Effector memory CD4-positive, alpha-beta T cell (primary cell): ENCODE measurements at places on chromosomes 2 and 18.
A peak's percentile ranks its signal among the peaks of the same experiment; 100 is the strongest.

DNA sequence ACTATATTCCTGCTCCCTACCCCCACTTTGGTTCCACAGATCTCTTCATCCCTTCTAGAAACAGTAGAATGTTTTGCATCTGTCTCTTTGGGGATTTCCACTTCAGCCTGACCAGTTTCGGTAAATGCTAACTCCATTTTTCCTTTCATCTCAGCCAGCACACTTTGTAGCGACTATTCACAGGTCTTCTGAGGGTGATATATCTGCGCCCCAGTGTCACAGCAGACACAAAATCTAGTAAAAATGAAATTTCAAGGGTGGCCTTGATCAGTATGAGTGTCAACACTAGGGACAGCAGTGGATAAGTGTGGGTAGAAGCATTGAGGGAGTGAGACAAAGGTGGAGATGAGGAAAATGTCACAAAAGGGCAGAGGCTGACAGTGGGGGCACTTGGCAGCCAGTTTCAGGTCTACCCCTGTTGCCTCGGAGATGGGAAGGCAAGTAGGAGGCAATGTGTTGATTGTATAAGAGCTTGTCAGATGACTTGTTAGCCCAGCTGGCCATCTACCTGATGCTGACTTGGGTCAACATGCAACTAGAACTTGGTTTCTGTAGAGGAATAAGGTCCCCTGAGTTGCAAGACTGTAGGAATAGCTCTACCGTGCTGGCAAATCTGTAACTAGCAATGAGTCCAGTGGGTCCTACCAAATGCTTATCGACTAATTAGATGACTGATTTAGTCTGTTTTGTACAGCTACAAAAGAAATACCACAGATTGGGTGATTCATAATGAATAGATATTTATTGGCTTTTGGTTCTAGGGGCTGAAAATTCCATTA, 60.7 kb downstream of the CXCR4 start:
- no peak for DNase-seq

GRCh38 chr18:33232318-33232626, 208.2 kb downstream of the CCDC178 start:
- no peak for DNase-seq

GRCh38 chr18:8176109-8176508, 433.1 kb upstream of the RAB12 start:
- no peak for DNase-seq

- no peak for DNase-seq
Observed at GRCh38 chr18:21571772-21572171, 28.7 kb downstream of the ESCO1 start.

DNA sequence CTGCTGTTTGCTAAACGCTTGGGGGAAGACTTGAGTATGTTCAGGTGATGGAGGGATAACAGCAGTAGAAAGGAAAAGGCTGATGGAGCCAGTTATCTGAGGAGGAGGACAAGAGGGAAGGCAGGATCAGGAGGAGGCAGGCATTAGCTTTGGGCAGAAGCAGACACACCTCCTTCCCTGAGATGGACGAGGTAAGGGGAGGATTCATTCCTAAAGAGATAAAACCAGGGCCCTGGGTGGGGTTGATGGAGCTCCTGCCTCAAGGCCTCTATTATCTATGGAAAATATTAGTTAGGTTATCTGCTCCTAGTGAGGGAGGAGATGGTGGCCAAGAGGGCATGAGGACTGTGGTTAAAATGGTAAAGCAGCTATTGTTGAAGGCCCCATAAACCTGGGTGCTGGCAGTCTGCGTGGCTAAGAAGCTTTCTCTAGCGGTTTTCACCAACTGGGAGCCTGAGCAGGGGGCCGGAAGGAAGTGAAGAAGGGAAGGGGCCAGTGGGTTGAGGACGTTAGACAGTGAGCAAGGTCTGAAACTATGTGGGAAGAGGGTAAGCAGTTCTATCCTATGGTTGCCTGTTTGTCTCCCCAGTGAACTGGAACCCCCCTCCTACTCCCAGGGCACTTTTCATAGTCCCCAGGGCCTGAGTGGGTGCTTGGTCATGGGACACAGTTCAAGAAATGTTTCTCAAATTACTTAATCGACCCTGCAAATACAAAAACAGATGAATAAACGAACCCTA, 56.6 kb upstream of the HK2 start:
- DNase-seq = no peak

- no peak for DNase-seq
Observed at GRCh38 chr2:239500574-239501550, 100.0 kb upstream of the HDAC4 start.

- no peak for DNase-seq
Observed at GRCh38 chr2:207123335-207123744, 42.4 kb downstream of the KLF7 start.

GRCh38 chr2:12440731-12441130, 276.0 kb upstream of the TRIB2 start:
- no peak for DNase-seq

DNA sequence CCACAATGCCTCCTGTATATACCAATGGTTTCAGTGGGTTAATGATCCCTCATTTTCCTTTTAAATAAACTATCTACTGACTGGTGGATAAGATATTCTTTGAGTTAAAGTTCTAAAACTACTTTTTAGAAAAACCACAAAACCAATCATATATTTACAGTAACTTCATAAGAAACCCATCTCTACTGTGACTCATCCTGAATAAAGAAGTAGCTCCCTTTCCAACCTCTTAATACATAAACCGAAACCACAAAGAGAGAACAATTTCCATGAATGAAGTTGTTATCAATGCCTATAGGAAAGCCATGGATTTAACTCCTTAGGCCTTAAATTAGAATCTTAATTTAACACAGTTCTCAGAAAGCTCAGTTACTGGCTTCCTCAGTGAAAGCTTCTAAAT, 227.0 kb upstream of the SMAD7 start:
- no peak for DNase-seq

DNA sequence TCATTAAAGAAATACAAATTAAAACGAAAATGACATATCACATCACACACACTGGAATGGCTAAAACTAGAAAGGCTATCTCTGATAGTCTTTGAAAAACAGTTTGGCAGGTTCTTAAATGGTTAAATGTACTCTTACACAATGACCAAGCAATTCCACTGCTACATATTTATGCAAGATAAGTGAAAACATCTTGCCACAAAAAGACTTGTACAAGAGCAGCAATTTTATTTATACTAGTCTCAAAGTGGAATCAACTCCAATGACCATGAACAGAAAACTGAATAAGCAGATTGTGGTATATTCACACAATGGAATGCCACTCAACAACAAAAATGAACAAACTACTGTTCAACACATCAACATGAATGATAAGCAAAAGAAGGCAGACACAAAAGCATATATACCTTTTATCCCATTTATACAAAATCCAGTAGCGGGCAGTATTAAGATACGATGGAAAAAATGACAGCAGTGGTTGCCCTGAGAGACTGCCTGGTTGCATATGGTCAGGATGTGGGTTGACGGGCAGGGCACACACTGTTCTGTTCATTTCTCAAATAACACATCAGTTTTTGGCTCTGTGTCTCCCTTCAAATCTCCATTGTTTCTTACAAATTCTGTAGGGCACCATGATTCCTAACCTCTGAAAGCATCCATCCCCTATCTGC, 25.4 kb downstream of the SP100 start:
- DNase-seq = peak; percentile 44

DNA sequence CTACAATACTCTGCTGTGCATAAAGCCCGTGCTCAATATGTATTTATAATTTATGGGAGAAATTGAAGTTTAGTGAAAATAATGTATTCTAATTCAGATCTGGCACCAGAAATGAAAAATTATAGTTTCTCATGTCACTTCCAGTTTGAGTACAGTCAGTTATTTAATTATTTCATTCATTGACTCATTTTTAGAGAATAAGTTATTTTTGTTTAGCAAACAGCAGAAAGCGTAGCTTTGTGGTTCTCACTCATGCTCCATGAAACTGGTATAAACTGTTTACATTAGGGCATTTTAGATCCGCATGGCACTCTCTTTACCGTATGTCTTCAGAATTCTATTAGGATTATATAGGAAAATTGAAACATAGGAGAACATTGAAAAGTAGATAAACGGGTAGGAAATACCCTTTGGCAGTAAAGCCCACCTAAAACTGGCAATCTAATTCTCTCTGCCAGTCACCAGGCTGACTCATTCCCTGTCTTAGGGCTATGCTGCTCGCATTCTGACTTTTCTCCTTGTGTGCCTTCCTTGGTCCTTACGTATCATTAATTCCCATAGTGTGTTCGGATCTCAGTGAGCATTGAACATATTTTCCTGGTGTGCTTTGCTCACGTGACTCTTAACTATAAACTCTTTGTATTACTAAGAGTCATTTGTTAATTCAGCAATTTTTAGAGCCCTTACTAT, 106.0 kb downstream of the ZNF236 start:
- DNase-seq = no peak

DNA sequence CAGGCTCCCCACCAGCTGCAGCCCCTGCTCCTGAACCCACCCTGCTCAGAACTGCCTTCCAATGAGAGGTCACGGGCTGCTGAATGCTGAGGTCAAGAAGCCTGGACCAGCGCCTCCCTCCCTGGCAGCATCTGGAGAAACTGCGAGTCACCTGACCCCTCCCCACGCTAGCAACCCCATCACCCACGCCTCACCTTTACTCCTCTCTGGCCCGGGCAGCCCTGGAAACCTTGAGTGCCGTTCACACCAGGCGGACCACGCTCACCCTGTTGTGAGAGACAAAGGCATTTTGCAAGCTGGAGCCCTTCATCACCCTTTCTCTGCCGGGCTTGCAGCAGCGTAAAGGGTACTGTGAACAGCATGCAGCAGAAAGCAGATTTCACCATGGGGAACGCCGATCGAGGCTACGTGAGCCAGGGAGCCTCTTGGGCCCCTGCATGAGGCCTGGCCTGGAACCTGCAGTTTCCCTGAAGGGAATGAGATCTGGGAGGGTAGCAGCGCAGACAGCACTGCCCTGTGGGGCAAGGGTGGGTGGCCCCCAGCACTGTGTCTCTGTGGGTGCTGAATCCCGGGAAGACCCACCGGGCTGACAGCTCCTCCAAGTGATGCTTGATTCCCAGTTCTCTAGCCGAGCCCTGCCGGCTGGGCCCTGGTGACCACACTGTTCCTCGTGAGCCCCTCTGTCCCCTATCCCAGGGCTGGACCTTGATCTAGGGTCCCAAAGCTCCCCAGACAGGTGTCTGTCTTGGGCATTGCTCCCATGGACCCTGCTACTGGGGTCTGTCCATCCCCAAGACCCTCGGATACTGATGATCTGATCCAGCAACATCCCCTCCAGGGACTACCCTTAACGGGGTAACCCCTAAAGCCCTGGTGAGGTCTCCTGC, 53.8 kb downstream of the COL6A3 start:
- no peak for DNase-seq

GRCh38 chr2:47631792-47632398, 151.1 kb upstream of the MSH6 start:
- no peak for DNase-seq

DNA sequence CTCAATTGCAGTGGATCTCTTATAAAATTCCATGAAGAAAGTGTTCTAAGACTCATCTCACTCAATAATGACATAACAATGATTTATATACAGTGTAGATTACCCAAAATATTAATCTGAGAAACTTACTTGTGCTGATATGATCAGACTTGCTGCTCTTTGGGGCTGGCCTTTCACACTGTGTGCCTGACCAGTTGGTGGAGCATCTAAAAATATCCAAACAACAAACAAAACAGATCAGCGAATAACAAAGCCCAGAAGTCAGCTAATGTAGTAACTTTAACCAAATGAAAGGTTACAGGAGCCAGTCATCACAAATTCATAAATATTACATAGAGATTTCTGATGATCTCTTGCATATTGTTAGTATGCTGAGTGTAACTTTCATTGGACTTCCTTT, 1466.8 kb upstream of the NXPH2 start:
- DNase-seq = no peak

DNA sequence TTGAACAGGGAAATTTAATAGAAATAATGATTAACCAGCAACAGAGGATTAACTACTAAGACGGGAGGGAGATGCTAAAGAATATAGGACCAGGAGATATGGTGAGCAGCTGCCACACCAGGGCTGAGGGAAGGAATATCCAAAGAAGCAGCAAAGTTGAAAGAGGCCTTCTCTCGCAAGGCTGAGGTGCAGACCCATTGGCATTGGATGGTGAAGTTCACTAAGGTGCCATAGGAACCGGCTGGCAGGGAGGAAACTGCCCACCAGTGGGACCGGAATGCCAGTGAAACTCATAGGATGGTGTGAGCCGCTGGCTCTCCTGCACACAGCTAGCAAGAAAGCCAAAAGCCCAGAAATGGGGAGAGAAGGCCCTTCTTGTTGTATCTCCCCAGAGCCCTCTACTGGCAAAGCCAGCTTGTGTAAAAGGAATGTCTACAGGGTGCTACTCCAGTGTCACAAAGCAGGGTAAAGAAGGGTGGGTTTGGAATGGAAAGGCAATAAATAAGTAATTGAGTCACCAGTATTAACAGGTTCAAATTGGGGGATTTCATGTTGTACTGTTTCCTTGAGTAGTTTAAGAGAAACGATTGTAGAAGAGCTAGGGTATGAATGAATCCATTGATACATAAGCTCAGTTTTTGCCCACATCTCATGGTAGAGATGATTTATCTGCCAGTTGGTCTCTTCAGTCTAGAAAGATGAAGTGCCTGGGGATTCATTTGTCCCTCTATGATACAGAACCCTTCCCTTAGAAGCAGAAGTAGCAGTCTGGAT, 36.0 kb downstream of the FARP2 start:
- DNase-seq = no peak

DNA sequence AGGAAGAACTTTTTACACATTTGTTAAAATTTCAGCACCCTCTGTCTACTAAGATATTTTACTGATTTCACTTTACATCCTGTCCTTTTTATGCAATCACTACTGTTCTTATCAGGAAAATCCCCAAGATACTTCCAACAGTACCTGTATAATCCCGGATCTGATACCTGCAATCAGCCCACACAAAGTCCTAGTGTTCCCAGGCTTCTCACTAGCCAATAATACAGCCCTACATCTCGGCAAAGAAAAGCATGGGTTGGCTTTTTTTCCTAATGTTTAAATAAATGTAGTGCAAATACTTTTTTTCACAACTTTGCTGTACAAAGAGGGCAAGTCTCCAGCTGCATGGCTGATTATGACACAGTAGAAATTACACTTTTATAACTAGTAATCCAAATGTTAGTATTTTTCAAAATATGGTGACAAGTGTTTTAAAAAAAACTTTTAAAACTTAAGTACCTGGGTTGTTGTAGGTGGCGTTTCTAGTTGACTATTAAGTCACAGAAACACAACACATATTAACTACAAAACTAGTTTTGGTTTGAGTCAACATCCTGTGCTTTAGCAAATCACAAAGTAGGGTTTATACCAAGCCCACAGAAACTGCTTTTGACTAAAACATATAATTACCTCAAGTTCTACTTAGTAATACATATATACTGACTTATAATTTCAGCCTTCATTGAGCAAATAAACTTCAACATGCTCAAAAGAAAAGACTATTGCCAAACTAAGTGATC, 19.5 kb downstream of the CNOT11 start:
- DNase-seq = no peak

GRCh38 chr2:199928226-199928625, 17.1 kb downstream of the C2orf69 start:
- no peak for DNase-seq

DNA sequence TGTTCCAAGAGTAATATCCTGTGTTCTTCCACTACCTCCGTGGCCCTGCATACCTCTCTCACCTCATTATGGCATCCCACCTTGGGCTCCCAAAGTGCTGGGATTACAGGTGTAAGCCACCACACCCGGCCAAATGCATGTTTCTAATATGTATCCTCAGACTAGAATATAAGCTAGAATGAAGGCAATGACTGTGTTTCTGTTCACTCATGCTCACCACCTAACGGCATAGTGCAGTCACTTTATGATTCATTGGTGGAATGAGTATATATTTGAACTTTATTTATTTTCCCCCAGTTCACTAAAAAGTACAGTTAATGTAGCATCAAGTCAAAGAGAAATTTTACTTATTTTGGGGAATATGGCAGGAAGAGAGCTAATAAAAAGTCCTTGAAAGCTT, 11.3 kb downstream of the PIGN start:
- no peak for DNase-seq
